Fibroblast of skin of right biceps (primary cell): ENCODE measurements at places on chromosomes 1 and 21.
A peak's percentile ranks its signal among the peaks of the same experiment; 100 is the strongest.

DNA sequence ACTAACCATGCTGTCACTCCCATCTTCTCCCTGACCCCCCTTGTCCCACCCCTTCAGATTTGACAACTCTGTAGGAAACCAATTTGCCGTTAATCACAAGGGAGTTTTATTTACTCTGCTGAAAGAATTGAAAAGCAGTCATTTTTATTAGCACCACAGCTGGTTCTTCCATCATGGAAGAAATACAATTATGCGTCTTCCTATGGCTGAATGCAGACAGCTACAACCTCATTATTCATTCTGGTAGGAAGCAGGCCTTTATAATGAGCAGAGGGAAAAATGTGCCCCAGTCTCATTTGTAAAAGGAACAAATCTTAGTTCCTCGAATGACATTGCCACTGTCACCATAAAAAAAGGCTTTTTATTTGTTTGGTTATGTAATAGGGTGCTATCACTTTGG, 35.2 kb downstream of the JUN start:
- DNase-seq: no peak

DNA sequence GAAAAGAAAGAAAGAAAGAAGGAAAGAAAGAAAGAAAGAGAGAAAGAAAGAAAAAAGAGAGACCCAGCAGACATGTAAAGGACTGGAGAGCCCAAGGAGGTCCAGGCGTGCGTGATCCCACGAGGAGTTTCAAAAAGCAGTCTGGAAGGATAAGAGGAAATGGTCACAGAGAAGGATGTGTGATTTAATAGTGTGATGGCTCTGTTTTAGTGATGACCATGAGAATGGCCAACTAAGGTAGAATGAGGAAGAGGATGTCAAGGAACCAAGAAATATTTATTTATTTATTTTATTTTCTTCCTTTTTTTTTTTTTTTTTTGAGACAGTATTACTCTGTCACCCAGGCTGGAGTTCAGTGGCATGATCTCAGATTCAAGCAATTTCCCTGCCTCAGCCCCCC, 25.5 kb downstream of the PTGS2 start:
- DNase-seq: no peak

DNA sequence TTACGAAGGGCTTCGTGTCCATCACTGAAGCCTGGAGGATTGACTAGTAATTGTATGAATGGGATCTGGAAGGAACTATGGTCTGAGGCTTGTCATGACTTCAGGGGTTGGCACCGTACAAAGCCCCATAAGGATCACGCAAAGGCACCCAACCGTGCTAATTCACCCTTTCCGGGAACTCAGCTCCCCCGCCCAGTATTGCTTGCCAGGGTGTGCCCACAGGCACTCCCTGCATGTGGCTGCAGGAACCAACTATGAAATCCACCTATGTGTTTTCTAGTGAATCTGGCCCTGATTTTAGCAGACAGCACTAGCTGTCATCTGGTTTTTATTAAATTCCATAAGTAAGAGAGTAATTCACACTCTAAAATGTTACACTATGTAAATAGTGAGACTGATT, 139.2 kb downstream of the TM2D1 start:
- DNase-seq: peak; percentile 25

DNA sequence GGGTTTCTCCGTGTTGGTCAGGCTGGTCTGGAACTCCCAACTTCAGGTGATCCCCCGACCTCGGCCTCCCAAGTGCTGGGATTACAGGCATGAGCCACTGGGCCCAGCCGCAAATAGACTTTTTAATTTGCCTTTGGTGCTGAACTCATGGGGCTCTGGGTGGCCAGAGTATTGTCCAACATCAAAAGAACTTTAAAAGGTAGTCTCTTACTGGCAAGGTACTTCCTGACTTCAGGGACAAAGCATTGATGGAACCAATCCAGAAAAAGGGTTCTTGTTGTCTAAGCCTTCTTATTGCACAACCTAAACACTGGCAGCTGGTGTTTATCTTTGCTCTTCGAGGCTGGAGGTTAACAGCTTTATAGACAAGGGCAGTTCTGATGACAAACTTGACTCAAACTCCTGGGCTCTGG, 3.8 kb upstream of the KTI12 start:
- DNase-seq: no peak

DNA sequence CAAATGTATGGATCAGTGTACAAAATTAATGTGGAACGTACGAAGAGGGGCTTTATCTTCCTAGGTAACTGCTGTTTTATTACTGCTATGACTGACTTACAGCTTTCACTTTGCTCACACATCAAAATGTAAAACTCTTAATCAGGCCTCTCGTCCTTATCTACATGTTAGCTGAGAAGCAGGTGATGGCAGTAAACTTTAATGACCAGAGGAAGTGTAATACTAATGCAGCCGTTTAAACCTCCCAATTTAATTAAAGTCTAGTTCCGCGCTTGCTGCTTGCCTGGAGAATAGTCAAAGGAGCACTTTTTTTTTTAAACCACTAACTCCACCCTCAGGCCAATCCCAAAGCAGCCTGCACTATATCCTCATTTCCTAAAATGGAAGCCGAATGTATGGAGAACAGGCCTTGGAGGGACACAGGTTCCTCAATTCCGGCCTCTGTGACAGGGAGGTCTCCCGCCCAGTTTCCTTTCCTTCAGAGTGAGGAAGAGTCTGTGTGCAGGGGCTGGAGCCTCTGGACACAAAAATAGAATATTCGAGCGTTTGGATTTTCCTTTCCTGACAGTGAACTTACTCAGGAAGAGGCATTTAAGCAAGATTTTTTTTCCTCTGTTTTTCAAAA, 36.7 kb upstream of the RASAL2 start:
- DNase-seq: no peak

DNA sequence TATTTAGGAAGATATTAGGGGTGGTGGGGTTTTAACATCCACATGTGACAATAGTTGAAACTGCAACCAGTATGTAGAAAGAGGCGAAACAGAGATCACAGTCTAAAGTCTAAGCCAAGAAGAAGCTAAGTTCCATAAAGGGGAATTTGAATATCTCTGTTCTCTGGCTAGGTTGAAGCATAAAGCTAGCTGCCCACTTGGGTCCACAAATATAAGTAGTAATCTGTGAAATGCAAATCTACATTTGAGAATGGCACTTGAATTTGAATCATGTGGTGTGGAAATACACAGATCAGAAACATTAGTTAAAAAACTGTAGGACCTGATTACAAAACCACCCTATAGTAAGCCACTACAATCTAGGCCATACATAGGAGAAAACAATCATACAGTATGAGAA, 602.1 kb downstream of the LMO4 start:
- DNase-seq: no peak

DNA sequence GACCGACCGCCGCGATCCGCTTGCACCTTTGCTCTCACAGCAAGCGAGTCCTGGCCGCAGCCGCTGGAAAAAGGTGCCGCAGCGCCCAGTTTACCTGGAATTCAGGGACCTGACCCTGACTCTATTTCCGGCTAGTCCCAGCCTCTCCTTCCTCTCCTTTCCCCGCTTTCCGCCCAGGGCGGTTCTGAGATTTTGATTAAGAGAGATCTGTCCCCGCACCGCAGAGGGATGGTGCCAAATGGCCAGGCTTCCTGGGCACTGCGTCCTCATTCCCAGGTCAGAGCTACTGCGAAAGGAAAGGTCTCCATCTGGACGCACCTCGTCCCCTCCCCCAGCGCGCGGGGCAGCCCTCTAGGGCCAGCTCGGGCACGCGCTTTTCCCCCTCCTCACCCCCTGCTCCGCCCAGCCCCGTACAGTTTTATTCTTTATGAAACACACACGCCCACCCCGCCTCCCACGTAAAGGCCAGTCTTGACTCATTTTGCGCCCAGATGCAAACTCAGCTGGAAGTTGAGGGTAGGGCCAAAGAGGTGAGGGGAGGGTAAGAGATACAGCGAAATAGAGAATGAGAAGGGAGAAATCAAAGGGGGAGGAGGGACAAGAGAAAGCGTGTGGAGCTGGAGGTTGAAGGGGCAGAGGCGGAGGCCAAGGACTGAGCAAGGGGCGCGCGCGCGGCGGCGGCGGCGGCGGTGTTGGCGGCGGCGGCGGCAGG, 411.8 kb upstream of the ESRRG start:
- no peak for DNase-seq

- DNase-seq: peak; percentile 86
Measured at GRCh38 chr1:203046984-203047630, 20.8 kb downstream of the PPFIA4 start.

DNA sequence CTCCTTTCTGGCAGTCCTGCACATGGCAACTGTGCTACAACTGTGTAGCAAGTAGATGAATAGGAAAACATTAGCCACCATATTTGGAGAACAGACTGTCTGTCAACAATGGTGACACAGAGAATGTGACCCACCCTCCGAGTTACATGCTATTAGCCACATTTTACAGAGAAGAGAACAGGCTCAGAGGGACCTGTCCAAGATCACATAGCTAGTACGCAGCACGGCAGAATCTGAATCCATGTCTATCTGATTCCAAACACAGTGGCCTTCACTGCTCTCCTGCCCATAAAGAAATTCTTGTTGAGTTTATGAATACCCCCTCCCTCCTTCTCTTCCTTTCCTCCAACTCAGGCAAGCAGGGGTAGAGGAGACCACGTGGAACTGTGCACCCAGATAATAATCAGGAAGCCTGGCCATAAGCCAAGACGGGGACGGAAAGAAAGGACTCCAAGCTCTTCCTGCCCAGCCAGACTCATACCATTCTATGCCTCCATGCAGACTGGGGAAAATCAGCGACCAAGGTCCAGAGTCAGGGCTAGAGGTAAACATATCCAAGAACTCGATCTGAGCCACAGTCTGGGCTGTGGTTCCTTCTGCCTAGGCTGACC, 78.8 kb downstream of the TRABD2B start:
- DNase-seq: no peak

DNA sequence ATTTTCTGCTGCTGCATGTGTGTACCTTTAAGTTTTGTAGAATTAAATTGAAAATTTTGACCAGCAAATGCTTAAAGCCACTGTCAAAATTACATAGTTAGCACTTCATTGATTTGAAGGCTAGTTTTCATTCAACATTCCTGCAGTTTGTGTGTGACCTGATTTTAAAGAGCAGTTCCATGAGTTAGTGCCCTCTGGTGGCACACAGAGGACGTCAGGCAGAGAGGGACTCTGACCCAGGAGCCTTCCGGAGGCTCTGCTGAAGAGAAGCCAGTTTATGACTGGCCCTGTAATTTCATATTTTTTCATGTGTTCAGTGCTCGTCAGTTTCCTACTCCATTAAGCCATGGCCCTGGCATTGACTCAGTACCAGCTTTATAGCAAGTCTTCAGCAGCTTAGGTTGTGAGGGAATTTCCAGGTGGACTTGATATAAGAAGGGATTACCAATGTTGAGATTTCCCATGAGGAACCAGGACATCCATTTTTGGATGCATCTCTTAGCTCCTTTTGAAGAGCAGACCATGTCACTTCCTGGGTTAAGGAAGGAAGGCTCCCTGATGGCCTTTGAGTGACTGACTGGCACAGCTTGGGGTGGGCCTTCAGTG, 104.7 kb downstream of the CAMTA1 start:
- peak; percentile 60 for DNase-seq

- DNase-seq: peak; percentile 30
Measured at GRCh38 chr1:210347112-210347511, 18.4 kb downstream of the HHAT start.

GRCh38 chr1:164608651-164609057, 49.7 kb downstream of the PBX1 start:
- DNase-seq: peak; percentile 80

- DNase-seq: peak; percentile 49
Measured at GRCh38 chr1:36411674-36412648, 14.3 kb upstream of the LSM10 start.

GRCh38 chr1:1216770-1217620, 3.0 kb upstream of the TNFRSF4 start:
- DNase-seq: no peak

- DNase-seq: peak; percentile 22
Measured at GRCh38 chr1:21665711-21666575, 3.2 kb downstream of the RAP1GAP start.

GRCh38 chr1:213724640-213725536, 262.9 kb upstream of the PROX1 start:
- peak; percentile 56 for DNase-seq

GRCh38 chr1:32138965-32139364, 31.1 kb downstream of the KPNA6 start:
- peak; percentile 62 for DNase-seq

DNA sequence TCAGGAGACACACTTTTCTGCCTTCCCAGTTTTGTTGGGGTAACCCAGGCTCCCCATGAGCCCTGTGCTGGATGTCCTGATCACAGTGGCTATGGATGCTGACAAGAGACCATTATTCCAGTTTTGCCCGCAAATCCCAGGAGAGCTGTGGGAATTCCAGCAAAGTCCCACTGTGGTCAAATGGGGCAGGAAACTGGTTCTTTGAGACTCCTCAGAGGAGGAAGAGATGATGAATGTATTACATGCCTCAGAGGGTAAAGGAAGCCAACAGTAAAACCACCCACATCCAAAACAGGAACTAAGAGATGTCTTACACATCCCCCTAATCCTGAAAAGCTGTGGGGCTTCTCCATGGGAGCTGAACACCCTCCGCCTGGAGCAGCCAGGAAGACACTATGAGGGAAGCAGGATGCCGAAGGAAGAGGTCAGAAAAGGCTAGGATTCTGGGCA, 12.8 kb upstream of the MPZL1 start:
- DNase-seq: peak; percentile 68

GRCh38 chr21:31162827-31163226, 124.6 kb upstream of the KRTAP19-8 start:
- DNase-seq: peak; percentile 64

DNA sequence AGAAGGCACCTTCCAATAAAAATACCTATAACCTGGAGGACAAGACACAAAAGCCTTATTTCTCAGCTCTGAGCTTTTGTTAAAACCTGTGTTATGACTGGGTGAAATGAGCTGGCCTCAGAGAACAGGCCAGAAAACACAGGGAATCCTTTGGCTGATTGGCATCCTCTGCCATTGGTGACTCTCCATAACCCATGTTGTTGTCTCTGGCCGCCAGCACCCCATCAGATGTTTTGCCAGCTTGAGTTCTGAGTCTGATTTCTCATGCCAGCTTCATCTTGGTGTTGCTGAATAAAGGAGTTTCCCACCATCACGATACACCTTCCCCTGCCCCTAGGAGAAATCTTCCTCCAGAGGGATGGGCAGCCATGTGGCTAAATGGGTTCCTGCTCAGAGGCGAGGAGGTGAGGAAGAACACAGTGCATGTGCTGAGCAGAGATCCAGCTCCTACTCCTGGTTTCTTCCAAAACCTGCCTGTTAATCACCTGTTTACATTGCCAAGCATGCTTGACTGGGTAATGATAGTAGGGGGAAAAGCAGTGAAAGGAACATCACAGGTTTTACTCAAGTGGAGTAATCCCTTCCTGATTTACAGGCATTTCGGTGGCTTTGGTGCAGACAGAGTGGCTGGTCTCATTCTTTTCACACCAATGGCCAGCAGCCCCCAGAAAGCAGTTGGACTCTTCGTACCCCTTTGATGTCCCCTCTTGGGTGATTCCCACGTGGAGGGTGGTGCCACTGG, 109.8 kb downstream of the ROR1 start:
- DNase-seq: no peak
